Activated T-helper 1 cell treated with anti-CD3 and anti-CD28 coated beads, Interleukin-2, amount 50 U/mL, for 16 hours (primary cell): ENCODE measurements at places on chromosomes 3 and 15.

GRCh38 chr15:65773386-65774111, 18.5 kb downstream of the DENND4A start:
- DNase-seq = no peak

DNA sequence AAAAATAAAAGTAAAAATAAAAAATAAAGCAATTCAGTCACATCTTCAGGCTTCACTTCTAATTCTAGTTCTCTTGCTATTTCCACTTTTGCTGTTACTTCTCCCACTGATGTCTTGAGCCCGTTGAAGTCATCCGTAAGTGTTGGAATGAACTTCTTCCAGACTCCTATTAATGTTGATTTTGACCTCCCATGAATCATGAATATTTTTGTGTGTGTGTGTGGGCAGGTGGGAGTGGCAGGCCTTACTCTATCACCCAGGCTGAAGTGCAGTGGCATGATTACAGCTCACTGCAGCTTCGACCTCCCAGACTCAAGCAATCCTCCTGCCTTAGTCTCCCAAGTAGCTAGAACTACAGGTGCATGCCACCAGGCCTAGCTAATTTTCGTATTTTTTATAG, 10.7 kb downstream of the USP4 start:
- no peak for DNase-seq

DNA sequence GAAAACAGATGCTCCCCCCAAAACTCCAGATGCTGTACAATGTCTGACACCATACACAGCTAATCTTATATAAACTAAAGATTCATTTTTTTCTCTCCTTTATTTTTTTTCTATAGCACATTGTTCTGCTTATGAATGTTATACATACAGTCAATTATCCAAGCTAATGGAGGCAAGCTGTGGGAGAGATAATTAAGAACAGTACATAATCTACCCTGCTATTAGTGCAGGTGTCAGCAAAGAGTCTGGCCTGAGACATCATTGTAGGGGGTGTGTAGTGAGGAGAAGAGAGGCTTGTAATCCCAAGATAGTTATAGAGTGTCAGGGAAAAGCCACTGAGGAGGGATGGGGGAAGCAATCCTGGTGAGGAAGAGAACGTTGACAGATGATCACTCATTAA, 25.4 kb upstream of the CHMP2B start:
- no peak for DNase-seq

GRCh38 chr3:64251019-64251418, 25.8 kb upstream of the PRICKLE2 start:
- no peak for DNase-seq

- no peak for DNase-seq
These were observed 9.2 kb upstream of the PDZRN3 start for GRCh38 chr3:73633916-73634344.

- no peak for DNase-seq
These were observed 186.4 kb upstream of the SLC24A5 start for GRCh38 chr15:47934342-47934741.
